ENCODE measurements at places on chromosomes 1 and 21. TPM values are rescaled to one million over a fixed set of nuclear protein-coding genes. Genes with fewer than 3 reads are reported as not detected.

GRCh38 chr1:24364975-24365678 is 46.0 kb downstream of the GRHL3 start:
- DNase-seq: no peak

- DNase-seq: no peak
These were observed 3.8 kb downstream of the CTPS1 start for GRCh38 chr1:40983286-40983685.

DNA sequence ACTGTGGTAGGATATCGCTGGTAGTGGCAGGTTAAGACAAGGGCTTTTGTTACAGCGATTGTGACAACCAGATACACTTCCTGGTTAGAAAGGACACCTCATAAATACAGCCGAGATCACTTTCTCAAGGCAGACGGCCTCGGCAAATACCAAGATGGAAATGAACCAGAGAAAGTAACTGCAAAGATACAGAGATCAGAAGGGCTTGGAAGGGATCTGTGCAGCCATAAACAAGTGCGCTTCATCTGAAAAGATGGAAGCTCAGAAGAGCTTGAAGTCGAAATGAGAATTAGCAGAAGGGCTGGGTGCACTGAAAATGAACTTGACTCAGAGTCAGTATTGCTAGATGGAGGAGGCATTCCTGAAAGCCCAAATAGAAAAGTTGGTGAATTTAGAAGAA is 7.1 kb downstream of the DHRS3 start:
- no peak for DNase-seq

GRCh38 chr1:152018537-152018936 is 18.3 kb downstream of the S100A11 start:
- no peak for DNase-seq

DNA sequence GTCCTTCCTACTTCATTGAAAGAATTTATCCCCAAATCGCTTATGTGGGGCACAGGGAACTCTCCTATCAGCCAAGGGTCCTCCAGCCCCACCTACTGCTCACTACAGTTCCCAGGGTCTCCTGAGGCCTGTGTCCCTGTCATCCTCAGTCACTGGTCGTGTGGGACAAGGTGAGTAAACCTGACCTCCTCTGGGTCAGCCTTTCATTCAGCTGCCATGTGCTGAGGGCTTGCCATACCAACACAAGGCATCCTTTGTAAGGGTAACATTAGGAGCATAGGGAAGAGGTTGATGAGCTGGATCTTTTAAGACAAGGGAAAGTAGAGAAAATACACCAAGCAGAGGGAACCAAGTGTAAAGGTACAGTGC is 11.2 kb upstream of the SNAPIN start:
- DNase-seq: no peak

PPIAL4G gene
- polyA plus RNA-seq: 0.08 TPM

WNT3A gene
- 0.36 TPM for polyA plus RNA-seq

- no peak for DNase-seq
These were observed 51.8 kb downstream of the FBXO2 start for GRCh38 chr1:11602424-11602823.

GRCh38 chr1:26289158-26290059 is 9.5 kb downstream of the SH3BGRL3 start:
- no peak for DNase-seq

DMRTA2 gene
- not detected for polyA plus RNA-seq

DNA sequence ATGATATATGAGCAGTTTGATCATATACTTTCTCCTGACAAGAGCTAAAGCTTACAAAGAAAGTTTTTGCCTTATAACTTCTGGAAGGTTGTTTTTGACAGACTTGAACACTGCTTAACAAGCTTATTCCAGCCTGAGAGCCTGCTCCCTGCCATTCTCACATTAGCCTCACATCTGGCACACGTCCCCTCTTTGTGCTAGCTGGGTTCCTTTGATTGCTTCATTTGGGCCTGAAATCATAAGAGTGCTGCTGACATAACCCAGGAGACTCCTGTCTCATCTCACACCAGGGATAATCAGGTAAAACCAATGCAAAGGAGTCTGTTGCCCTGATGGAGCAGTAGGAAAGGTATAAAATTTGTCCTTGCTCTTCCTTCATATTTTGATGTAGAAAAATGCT is 1411.7 kb upstream of the B3GALT2 start:
- DNase-seq: no peak

DNA sequence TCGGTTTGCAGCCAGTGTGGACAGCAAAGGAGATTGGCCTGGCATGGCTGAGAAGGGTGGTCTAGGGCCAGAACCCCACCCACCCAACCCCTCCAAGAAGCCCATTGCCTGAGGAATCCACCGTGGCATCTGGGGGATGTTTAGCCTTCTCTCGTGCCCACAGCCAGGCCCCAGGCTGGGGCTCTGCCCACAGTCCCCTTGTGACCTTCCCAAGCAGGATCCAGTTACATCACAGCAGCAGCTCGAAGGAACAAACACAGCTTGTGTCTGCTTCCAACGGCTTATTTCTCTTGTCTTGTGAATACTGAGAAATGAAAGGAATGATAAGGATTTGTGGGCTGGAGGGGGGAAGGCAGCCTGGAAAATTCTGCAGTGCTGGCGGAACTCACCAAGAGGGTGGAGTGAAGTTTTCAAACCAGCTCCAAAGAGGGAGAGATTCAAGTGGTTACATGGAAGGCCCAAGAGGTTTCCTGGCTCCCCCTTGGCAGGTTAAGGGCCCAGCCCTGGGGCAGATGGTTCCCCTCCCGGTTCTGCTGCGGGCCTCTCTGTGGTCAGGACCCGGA is 61.6 kb downstream of the DHRS3 start:
- no peak for DNase-seq

DNA sequence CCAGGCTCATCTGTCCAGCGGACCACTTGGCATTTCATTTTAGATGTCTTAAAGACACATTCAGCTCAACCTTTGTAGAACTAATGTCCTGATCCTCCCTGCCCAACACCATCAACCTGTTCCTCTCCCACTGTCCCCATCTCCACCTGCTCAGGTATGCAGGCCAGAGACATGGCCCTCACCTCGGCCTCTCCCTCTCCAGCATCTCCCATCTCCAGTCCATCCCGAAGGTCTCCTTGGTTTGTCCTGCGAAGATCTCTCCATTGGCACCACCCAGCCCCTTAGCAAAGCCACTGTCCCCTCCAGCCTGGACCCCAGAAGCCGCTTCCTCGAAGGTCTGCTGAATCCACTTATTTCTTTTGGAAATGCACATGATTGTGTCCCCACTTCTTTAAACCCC is 20.9 kb upstream of the KCNC4 start:
- DNase-seq: no peak

DNA sequence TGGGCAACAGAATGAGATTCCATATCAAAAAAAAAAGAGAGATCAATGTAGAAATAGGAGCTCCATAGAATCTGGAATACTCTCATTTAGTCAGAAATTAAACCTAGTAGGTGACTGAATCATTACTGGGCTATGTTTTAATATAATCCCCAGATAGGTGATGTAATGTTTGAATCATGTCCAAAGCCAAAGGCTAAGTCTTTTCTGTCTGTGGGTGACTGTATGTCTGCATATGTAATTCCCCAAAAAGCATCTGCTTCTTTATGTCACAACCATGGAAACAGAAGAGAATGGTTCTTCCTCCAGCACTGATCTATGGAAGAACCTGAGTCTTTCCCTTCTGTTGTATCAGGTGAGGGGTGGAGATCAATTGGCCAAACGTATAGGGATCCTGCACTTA is 5.8 kb downstream of the LAMC2 start:
- no peak for DNase-seq

- no peak for DNase-seq
These were observed 215.4 kb downstream of the OLFM3 start for GRCh38 chr1:101781201-101781831.

DNA sequence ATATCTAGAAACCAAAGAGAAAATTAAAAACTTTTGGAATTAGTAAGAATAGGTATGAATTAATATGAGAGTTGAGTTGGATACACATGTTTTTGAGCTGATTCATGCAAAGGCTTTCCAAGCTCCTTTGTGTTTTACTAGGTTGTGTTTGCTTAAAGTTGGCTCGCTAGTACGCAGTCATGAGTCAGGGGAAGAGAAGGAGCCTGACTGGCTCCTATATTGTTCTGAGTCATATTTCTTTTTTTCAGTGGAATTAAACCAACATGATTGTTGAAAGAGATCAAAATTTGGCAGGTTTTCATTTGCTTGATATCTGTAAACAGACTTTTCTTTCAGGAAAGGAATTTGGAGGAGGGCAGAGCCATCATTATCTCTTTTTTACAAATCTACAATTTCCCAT is 66.7 kb downstream of the MAGI3 start:
- DNase-seq: no peak

DNA sequence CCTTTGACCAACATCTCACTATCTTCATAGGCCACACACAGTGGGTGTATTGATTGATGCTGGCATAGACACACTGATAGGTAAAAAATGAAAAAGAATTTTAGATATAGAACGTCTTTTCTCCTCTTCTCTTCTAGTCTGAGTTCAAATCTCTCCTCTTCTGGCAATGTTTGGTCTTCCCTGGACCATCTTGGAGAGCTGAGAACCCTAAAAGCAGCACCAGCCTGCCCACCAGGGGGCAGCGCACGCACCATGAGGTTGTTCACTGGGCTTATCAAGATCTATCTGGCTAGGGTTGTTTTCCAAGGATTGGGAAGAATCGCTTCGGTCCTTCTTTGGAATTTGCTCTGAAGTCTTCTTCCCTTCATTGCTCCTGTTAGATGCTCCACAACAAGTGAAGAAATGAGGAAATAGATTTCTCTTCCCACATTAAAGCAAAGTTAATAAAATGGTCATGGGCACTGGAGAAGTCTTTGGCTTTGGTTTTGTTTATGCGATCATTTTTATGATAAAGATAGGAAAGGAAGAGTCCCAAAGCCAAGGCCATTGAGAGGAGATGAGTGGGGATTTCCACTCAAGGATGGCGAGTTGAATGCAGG is 104.0 kb upstream of the OLIG2 start:
- DNase-seq: no peak

GRCh38 chr1:107795994-107796393 is 169.0 kb downstream of the VAV3 start:
- DNase-seq: no peak

CD48 gene
- polyA plus RNA-seq: 1.6 TPM

LRRC38 gene
- not detected for polyA plus RNA-seq

DNA sequence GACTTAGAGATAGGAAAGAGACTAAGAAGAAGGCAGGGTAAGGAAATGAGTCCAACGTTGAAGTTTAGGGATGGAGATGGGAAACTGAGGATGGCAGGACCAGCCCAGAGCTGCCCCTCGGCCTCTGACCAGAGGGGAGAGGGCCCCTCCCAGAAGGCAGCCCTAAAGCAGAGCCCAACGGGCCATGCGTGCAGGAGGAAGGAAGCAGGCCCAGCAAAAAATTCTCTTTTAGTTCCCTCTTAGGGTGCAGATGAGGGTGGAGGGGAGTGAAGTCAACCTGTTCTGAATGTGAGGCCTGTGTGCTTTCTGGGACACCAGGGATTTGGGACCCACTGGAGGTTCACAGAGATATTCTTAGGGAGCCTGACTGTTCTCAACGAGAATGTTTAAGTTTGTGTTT is 225.4 kb downstream of the RHOU start:
- DNase-seq: no peak

DNA sequence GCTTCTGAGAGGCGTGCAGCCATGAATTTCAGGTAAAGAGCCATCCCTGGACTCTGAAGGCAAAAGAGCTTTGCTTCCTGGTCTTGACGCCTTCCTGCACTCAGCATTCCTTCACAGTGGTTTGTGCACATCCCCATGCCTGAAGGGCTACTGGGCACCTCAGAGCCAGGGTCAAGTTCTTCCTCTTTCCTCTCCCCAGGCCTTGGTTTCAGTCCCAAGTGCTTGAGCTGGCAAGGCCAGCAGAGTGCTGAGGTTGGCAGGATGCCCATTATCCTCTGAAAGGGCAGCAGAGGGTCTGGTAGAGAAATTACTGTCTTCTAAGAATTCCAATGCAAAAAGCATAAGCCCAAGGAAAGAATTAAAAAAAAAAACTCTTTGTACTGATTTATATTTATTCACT is 1064.9 kb downstream of the TTLL7 start:
- DNase-seq: no peak

GRCh38 chr1:25927521-25928265 is 21.5 kb upstream of the STMN1 start:
- no peak for DNase-seq

- peak; percentile 46 for DNase-seq
These were observed 25.3 kb downstream of the A3GALT2 start for GRCh38 chr1:33295450-33296081.

ASCL5 gene
- 0.08 TPM for polyA plus RNA-seq

- DNase-seq: no peak
These were observed 25.5 kb downstream of the RCC2 start for GRCh38 chr1:17414022-17414421.

GRCh38 chr1:243974451-243975292 is 76.4 kb upstream of the ZBTB18 start:
- DNase-seq: peak; percentile 17

DNA sequence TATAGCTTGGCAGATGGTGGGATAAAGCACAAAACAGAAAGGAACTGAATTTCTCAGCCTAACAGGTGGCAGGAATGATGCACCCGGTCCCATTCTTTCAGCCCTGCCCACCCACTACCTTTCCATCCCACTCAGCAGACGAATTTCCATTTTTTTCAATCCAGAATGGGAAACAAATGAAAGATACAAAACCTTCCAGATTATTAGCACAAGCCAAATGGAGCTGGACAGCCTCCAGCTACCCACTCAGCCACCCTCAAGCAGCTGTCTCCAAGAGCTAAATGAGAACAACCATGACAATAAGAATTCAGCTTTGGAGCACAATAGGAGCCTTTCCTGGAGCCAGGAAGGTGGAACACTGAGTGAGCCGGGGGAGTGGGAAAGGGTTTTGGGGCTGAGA is 96.3 kb upstream of the ST6GALNAC5 start:
- DNase-seq: no peak

DNA sequence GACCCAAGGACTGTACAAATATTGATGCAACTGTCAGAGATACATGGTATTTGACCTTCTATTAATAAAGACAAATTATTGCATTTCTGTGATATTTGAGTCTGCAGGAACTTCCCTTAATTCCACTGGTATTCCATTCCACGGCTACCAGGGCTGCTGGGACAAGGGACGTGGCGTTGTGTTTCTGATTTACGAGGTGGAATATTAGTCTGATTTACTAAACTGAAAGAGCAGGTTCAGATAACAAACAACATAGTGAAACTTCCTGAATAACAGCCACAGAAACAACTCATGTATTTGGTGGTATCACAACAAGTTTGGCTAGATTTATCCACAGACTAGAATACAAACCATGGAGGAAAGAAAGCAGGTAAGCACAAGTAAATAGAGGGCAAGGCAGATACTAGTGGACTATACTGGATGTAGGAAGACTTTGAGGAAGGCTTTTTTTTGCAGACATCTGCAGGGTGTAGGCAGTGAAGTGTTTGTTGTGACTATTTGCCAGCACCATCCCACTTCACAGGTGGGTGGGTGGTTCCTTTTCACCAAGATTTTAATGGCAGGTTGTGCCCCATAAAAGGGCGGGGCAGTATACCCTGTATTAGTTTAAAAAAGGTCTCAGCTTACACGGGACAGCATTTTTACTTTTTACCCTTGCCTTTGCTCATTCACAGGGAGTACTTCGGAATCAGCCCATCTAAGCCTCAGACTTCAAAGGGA is 100.4 kb downstream of the FGGY start:
- no peak for DNase-seq

DNA sequence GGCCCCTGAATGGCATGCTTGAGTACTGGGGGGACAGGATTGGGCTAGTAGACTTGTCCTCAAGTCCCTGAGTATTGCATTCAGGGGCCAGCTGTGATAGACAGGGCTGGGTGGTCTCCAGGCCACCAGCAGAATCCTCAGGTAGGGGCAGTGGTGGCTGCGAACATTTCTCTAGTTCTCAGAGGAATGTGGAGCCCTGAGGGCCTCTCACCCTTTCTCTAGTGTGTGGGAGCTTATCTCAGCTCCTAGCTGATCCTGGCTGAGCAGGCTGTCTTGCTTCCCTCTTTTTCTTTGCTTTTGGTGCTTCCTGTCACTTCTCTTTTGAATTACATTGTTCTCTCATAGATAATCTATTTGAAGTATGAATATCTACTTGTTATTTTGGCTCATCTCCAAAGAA is 30.0 kb upstream of the PM20D1 start:
- DNase-seq: no peak
